Naive thymus-derived CD4-positive, alpha-beta T cell (primary cell): ENCODE measurements at places on chromosomes 5 and 9. TPM values are rescaled to one million over a fixed set of nuclear protein-coding genes. Genes with fewer than 3 reads are reported as not detected.

PAX5 gene
- 0.12 and 0.28 TPM in 2 replicates for total RNA-seq

ANKDD1B gene
- total RNA-seq: 0.41 TPM

SLC25A25 gene
- 12.4 TPM for total RNA-seq

GRIA1 gene
- not detected for total RNA-seq

OGN gene
- total RNA-seq: not detected

NR5A1 gene
- not detected for total RNA-seq

FAM163B gene
- not detected for total RNA-seq

ANXA2R gene
- 13.2 and 15.1 TPM in 2 replicates for total RNA-seq

FOXD4L6 gene
- not detected for total RNA-seq

PLAC8L1 gene
- total RNA-seq: 0.48 and 0.63 TPM in 2 replicates

ALDOB gene
- total RNA-seq: not detected

PPP2R2B gene
- 2.8 TPM for total RNA-seq

GMCL2 gene
- total RNA-seq: not detected

DIMT1 gene
- 21.3 TPM for total RNA-seq

CCL28 gene
- 15.6 and 16.4 TPM in 2 replicates for total RNA-seq

PNPLA7 gene
- total RNA-seq: 9.0 TPM

C1QTNF3 gene
- total RNA-seq: 5.5 TPM

PAXX gene
- 71.1 and 78.2 TPM in 2 replicates for total RNA-seq

ATP6V1G1 gene
- 136 TPM for total RNA-seq

IFNK gene
- total RNA-seq: not detected

OTP gene
- not detected for total RNA-seq

SPATA31A1 gene
- total RNA-seq: not detected

GAS1 gene
- 0.35 TPM for total RNA-seq

PCSK1 gene
- not detected in 2 replicates for total RNA-seq
